ENCODE measurements at places on chromosomes 5 and 9.

DNA sequence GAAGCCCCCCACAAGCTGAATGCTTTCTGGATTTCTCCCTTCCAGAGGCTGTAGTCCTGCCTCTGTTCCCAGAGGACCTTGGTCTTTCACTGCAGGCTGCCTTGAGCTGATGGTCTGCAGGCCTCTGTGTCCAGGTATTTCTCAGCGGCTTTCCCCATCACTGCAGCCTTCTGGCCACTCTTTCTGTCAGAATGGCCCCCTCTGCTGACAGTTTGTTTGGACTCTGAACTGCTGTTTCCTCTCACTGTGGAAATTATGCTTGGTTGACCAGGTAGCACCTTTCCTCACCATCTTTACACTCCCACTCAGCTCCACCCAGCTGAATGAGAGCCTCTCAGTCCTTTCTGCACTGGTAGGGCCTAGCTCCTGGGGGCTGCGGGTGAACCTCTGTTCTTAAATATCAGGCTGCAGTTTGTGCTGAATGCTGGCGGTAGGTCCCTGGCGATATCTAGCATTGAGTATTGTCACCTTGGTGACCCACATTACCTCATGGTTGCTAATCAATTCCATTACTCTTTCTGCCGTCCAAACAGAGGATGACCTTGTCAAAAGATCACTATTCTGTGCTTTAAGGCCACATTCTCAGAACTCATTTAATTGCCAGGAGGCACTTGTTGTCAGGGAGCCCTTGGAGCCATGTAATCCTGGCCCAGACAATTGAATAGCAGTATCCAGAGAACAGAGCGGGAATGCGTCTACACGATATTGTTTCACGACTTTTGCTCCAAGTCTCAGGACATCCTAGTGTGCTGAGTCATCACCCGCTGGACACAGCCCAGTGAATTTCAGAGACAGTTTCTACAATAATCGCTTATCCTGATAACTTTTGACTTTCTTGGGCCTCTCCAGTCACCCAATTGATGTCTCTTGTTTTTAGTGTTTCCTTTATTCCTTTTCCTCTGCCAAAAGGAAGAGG is 230.2 kb downstream of the TENT4A start:
- DNase-seq = no peak

DNA sequence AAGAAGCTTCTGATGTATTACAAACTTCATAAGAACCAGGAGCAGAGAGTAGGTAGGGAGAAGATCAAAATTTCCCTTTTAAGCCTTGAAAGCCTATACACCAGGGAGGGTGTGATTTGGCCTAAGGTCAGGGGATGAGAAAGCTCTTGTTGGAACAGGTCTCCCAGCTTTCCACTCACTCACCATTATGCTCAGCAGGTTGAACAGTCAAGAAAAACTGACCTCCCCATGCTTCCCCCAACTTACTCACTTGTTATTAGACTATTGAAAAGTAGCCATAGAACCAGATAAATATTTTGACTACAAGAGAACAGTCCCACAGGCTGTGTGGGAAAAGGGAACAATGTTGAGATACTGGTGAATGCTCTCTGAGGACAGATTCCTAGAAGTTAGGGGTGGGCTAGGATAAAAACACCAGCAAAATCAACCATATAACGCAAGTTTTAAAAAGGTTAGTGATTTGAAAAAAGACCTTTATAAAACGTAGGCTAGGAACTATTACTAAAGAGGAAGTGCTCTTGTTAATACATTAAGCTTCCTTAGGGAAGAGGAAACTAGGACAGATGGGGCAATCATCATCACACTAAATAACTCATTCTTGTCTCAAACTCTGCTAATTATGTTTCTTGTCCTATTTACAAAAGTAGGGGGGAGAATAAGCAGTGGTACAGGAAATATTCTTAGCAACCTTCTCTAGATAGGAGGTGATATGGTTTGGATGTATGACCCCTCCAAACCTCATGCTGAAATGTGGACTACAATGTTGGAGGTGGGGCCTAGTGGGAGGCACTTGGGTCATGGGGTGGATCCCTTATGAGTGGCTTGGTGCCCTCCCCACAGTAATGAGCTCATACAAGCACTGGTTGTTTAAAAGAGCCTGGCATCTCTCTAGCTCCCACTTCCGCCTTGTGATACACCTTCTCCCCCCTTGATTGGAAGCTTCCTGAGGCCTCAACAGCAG is 31.0 kb downstream of the PCDHGC5 start:
- DNase-seq = no peak

DNA sequence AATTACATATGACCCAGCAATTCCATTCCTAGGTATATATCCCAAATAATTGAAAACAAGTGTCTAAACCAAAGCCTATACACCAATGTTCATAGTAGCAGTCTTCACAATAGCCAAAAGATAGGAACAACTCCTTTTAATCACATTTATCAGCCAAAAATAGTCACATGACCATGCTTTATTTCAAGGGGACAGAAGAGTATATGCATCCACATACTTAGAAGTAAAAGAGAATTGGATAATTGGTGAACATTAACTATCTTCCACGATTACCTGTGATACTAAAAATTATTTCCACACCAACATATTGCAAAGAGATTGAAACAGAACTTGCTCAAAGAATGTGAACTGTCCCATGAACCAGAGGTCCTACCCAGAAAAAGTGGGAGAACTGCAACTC is 51.8 kb upstream of the FOXE1 start:
- DNase-seq = no peak

DNA sequence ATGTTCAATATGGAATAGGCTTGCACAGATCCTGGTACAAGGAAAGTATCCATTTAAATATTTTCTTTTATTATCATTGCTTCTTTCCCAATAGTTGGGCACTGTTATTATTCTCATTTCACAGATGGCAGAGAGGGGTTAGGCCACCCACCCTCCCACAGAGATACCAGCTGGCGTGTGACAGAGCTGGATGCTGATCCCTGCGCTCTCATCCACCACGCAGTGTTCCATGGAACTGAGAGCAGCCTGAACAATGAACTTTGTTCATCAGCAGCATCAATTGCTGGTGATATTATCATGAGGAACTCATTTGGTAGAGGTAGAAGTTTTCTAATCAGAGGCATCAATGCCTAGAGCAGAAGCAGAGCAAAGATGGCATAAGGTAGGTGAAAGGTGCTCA is 227.9 kb downstream of the ESM1 start:
- no peak for DNase-seq

- DNase-seq = no peak
Observed at GRCh38 chr9:38689678-38690077, 30.3 kb downstream of the FAM240B start.

Data from tibial artery (tissue), 4 donors.